ENCODE measurements at places on chromosomes 11 and 22.

DNA sequence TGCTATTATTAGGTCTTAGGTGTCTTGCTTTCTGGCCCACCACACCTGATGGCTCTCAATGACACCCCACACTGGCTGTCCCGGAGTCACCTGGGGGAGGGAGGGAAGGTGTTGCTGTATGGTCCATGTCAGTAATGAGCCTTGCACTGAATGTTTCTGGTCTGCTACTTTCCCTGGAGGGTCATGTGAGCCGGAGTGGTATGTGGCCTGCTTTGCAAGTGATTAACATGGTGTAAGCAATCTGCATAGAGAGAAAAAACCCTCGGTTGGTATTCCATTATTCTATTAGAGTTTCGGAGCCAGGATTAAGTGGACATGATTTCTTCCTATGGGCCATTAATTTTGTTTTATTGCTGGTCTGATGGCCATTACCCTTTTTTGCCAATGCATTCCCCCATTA, 63.9 kb downstream of the PKNOX2 start:
- DNase-seq: no peak

DNA sequence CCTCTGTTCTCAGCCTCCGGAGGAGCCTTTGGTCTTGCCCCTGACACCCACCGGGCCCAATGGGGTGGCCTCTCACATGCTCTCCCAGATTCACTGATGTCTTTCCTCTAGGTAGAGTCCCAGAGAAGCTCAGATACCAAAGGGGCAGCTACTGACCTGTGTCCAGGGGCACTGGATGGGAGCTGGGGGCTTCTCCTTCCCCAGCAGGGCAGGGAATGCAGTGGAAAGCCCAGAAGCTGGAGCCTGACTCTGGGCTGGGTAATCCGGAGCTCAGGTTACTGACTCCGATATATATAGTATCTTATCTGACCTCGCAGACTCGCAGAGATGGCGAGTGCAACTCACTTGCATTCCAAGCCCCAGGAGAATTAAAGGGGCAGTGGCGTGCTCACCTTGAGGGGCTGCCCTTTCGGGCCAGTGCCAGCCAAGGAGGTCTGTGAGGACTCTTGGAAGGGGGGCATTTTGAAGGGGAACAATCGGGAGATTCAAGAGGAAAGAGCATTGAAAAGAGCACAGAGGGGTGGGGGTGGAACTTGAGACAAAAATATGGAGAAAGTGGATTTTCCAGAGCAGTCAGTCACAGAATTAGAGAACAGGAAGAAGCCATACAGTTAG, 2.5 kb downstream of the USP2 start:
- DNase-seq: no peak

DNA sequence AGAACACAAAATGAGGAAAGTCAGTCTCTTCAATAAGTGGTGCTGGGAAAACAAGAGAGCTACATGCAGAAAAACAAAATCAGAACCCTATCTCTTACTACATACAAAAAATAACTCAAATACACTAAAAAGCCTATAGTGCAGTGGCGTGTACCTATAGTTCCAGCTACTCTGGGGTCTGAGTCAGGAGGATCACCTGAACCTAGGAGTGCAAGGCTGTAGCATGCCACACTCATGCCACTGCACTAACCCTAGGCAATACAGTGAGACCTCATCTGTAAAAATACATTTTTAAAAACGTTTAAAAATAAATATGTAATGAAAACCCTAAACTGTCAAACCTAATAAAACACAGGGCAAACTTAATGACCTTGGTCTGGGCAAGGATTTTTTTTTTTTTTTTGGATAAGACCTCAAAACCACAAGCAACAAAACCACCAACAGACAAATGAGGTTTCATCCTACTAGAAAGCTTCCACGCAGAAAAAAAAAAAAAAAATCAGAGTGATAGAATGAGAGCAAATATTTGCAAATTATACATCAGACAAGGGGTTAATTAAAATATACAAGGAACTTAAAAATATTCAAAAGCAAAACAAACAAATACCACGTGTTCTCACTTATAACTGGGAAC, 35.2 kb downstream of the XKR3 start:
- no peak for DNase-seq

DNA sequence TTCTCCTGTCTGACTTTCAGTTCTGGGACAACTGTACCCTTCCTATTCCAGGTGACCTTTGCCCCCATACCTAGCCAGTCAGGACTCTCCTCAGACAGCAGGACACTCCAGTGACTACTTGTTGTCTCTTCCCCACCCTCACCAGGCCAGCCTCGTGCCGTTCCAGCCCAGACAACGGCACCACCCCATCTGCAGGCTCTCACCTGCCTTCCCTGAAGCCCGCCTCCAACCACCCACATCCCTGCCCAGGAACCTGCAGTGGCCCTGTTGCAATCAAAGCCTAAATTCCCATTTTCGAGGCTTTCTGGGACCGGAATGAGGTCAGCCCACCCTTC, 3.7 kb downstream of the IL2RB start:
- no peak for DNase-seq

- no peak for DNase-seq
Measured at GRCh38 chr22:28297504-28297903, 378.4 kb upstream of the PITPNB start.

- no peak for DNase-seq
Measured at GRCh38 chr22:27378995-27379394, 422.6 kb downstream of the MN1 start.

DNA sequence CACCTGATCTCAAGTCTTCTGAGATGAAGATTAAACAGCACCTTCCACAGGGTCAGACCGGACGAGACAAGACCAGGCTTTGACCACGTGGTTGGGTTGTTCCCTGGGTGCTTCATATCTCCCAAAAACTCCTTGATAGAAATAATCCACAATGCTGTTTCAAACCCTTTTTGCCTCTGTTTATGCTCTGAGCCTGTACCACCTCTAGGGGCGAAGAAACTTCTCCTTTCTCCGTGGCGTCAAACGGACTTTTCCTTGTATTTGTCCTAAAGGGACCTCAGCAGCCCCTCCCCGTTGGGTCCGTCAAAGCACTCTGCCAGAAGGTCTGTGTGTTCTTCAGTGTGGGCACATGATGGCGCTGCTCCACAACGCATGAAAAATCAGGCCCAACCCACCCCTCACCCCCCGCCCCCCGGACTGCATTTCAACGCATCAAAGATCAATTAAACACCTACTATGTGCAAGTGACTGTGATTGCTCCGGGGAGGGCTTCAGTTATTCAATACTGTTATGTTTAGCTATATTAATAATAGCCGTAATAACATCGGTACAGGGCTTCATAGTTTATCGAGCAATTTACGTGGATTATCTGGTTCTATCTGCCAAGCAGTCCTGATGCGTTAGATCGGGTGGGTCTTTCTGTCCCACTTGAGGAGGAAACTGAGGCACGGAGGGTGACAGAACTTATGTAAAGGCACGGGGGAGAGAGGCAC, 17.3 kb upstream of the EIF3D start:
- no peak for DNase-seq

DNA sequence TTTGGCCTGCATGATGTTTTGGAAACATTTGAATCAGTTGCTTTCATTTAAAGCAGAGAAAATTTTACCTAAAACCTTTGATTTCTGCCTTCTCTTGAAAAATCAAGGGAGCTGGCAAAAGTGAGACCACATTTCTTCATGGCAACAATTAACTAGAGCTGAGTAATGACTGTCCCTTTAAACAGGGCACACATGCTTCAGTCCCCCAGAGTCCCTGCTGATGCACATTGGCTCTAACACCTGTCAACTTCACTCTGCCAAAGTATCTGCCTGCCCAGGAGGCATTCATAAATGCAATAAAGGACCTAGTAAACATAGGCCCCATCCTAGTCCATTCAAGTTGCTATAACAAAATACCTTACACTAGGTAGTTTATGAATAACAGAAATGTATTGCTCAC, 87.1 kb upstream of the LDLRAD3 start:
- DNase-seq: no peak

GRCh38 chr11:12761029-12761428, 86.8 kb downstream of the TEAD1 start:
- DNase-seq: no peak

- DNase-seq: peak; percentile 22
Measured at GRCh38 chr22:35352214-35353111, 28.4 kb upstream of the HMOX1 start.

DNA sequence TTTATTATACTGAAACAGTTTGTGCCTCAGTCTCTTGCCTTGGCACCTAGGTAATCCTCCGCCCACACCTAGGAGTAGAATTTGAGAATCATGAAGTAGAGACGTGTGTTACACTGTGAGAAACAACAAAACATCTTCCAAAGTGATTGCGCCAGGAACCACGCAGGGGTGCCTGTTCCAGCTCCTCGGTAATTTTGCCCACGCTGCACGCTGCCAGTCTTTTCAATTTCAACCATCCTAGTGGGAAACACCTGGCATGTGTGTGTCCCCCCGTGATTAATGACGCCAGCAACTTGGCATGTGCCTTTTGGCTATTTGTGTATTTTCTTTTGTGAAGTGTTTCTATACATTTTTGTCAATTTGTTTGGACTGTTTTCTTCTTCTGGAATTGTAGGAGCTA, 919.1 kb downstream of the BRD1 start:
- no peak for DNase-seq

GRCh38 chr22:37187891-37188761, at the start of gene C1QTNF6:
TSS of gene C1QTNF6 (minus strand) at chr22:37188247. CDS start at chr22:37188213, 34 bp downstream.
- no peak for DNase-seq

Measured in CD4-positive, alpha-beta T cell treated with Interleukin-6 at 100 ng/mL for 8 hours (primary cell).